Activated naive CD4-positive, alpha-beta T cell treated with anti-CD3 and anti-CD28 coated beads for 36 hours (primary cell): ENCODE measurements at places on chromosomes 6 and 20.

DNA sequence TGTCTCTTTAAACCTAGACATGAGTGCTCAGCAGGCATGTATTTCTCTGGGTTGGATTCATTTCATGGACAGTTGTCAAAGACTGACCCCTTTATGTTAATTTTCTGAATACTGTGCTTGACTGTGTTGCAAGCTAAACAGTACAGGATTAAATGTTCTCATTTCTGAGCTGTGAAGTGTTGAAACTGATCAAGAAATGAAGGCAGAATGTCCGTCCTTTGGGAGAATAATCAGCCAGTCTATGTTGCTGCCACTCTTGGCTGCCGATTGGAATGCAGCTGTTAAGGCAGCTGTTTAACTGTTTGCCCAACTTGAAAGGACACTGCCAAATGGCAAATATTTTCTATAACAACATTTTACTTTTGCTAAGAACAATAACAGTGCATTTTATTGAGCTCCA, 87.3 kb downstream of the CEP57L1 start:
- H3K4me3 ChIP-seq, result no peak overlapping the region
- no peaks in the 10 kb centered on the region for H3K4me1 ChIP-seq
- no peak for DNase-seq

DNA sequence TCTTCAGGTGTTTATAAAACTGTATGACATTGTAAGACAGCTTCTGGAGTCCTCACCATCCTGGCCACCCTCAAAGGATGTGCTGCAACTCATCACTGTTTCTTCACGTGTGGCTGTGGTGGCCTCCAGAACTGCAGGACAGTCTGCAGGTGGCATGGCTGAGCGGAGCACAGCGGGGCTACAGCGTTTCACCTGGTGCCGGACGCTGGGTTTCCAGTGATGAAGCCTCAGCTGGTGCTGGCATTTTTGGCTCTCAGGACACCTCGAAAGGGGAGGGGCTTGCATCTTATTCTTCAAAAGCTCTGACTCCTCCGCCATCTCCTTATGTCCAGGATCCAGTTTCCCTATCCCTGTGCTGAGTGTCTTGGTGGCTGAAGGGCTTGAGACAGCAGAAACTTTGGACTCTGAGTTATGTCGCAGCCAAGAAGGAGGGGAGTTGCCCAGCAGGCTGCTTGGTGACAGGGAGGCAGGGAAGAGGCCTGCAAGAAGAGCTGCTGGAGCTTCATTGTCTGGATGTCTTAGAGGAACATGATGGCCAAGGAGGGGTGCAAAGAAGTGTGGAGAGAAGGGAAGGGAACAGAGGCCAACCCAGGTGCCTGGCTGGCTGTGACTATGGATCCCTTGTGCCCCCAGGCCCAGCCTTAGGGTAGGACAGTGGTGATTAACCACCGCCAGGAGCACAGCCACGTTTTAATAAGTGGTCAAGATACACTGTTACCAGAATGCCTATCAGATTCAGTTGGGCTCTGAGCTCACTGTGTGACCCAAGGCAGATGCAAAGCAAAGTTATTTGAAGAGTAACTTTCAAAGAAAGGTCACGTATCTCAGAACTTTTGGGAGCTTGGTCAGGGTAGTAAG, 58.7 kb downstream of the GTF2H5 start:
- H3K27me3 ChIP-seq, result no peaks in the 10 kb centered on the region
- no peaks in the 10 kb centered on the region for H3K36me3 ChIP-seq
- no peak overlapping the region for H3K4me3 ChIP-seq
- H3K4me1 ChIP-seq, result peaks cover 7% of the 10 kb centered on the region
- no peak for DNase-seq

DNA sequence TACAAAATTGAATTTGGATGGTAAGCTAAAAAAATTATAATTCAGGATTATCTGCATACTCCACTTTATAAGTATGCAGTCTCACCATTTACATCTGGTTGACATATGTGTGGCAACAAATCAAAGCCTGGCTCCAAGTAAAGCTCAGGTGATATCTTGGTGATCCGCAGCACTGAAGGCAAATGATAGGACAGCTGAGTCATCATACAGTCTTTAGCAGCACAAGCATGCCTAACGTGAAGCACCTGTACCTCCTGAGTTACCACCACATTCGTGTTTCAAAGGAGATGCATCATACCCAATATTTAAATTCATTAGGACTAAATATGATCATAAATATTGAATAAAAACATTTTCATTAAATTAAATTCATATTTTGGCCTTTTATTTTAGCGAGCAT, 11.8 kb upstream of the STX11 start:
- DNase-seq, result no peak
- no peaks in the 10 kb centered on the region for H3K36me3 ChIP-seq
- no peak overlapping the region for H3K4me3 ChIP-seq

DNA sequence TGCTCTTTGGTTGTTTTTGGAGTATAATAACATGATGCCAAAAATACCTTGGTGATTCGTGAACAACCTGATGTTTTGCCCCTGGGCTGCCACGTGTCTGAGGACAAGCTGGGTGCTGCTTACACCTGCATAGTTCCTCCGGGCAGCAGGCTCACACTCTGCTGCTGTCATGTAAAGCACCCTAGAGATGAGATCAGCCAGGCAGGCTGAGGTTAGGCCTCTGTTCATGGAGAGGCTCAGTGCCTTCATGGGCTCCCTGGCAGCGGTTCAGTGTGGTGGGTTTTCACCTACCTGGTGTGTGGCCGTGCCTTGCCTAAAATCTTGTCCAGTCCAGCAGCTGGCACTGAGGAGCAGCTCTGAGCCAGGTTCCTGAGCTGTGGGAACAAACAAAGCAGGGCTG, 60.1 kb upstream of the TAGAP start:
- H3K27me3 ChIP-seq, result no peaks in the 10 kb centered on the region
- peaks cover 1% of the 10 kb centered on the region for H3K36me3 ChIP-seq
- peak overlapping the region; percentile 86 for H3K27ac ChIP-seq
- no peak overlapping the region for H3K4me3 ChIP-seq
